ENCODE measurements at places on chromosomes 2 and 18. TPM values are rescaled to one million over a fixed set of nuclear protein-coding genes. Genes with fewer than 3 reads are reported as not detected.

Gene KCNG2
- not detected for total RNA-seq

Gene AFG3L2
- 79.3 TPM for total RNA-seq

Gene DSG4
- total RNA-seq = 0.04 TPM

Gene SFXN5
- total RNA-seq = 30.7 TPM

Gene DCAF17
- total RNA-seq = 11.1 TPM

Gene VAMP5
- total RNA-seq = not detected

Gene GALR1
- not detected for total RNA-seq

Gene C1QL2
- total RNA-seq = not detected

Gene PTMA
- 2,032 TPM for total RNA-seq

Gene CCDC178
- not detected for total RNA-seq

Gene TTC27
- total RNA-seq = 33.5 TPM

Gene GPR75
- 1.5 TPM for total RNA-seq

Gene NEU4
- total RNA-seq = not detected

Gene OR6B2
- total RNA-seq = not detected

Gene DOK6
- total RNA-seq = not detected

Gene ASIC4
- total RNA-seq = not detected

Gene ALLC
- not detected for total RNA-seq

Gene IKZF2
- total RNA-seq = 8.2 TPM

Gene AGXT
- total RNA-seq = not detected

Gene HOXD10
- total RNA-seq = not detected

Gene PRKAG3
- total RNA-seq = not detected

Gene RFX8
- 0.77 TPM for total RNA-seq

Gene LONRF2
- total RNA-seq = 1.1 TPM

Gene TMEM200C
- 6.5 TPM for total RNA-seq

Gene ANKRD29
- 31.0 TPM for total RNA-seq

Gene CDH2
- total RNA-seq = 39.2 TPM

Gene PKDCC
- total RNA-seq = 1.9 TPM

Gene CRACDL
- total RNA-seq = 0.40 TPM

Gene POTEC
- not detected for total RNA-seq

Gene ZDBF2
- 4.2 TPM for total RNA-seq

Gene MAP3K19
- not detected for total RNA-seq

Gene MEIS1
- 5.9 TPM for total RNA-seq

Gene APLF
- total RNA-seq = 0.69 TPM

Gene C2orf66
- total RNA-seq = 0.51 TPM

Gene EMILIN1
- 0.69 TPM for total RNA-seq

Gene NDC80
- total RNA-seq = 26.0 TPM

Gene VWA3B
- total RNA-seq = not detected

Gene PAX8
- total RNA-seq = 2.6 TPM

Gene THUMPD2
- total RNA-seq = 10.2 TPM

Gene HAAO
- total RNA-seq = not detected

Gene LBX2
- not detected for total RNA-seq

Gene PRSS56
- total RNA-seq = not detected

Gene SLC66A3
- 12.6 TPM for total RNA-seq

Gene ST6GAL2
- 11.4 TPM for total RNA-seq

Gene OTOS
- not detected for total RNA-seq

Gene ABHD1
- 0.36 TPM for total RNA-seq

Gene IRS1
- total RNA-seq = 38.8 TPM
